Upper lobe of left lung (tissue), 6 donors: ENCODE measurements at places on chromosomes 4 and X. TPM values are rescaled to one million over a fixed set of nuclear protein-coding genes. Genes with fewer than 3 reads are reported as not detected.

DNA sequence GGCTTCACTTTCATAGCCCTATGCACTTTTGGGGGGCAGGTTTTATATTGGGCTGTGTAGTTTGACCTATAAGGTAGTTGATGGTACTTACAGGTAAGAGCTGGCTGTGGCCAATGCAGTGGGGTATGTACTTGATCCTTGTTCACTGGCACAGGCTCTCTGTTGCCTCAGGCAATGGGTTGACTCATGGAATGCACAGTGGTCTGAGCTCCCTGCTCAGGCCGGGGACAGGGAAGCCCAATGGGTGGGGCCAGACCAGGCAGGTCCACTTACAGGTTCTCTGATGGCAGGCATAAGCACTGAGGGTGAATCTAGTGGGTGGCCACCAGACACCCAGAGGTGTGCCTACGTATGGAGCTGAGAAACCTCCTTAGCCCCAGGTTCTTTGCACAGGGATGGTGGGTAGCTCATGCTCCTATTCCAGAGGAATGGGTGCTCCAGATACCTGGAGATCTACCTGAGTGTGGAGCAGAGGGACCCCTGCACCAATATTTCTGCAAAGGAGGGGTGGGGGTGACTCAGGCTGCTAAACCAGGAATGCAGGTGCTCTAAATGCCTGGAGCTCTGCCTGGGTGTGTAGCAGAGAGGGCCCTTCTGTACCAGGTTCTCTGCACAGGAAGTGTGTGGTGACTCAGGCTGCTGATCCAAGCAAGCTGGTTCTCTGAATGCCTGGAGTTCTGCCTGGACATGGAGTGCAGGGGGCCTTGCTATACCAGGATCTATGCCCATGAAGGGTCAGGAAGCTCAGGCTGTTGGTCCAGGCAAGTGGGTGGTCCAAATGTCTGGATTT, 52.3 kb downstream of the IL1RAPL2 start:
- H3K36me3 ChIP-seq = no peaks in the 10 kb centered on the region
- DNase-seq = no peak
- H3K4me1 ChIP-seq = no peaks in the 10 kb centered on the region
- H3K4me3 ChIP-seq = no peak overlapping the region
- H3K27ac ChIP-seq = no peak overlapping the region
- H3K27me3 ChIP-seq = no peaks in the 10 kb centered on the region

DNA sequence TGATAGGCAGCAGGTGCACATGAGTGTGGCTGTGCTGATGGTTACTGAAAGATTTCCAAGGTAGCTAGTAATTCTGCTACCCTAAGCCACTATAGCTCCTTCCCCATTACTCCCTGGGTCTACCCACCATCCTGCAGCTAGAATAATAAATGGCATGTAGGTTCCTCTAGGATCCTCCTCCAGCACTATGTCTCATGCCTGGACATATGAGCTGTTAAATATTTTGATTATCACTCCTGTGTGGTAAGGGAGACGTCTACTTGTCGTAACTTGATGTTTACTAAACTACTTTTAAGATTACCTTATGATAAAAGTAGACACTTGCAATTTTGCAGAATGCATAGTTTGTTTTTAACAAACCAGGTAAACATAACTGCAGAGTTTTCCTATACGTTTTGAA, 35.5 kb downstream of the TET2 start:
- H3K4me1 ChIP-seq = peaks cover 13% of the 10 kb centered on the region
- no peak overlapping the region for H3K4me3 ChIP-seq
- no peaks in the 10 kb centered on the region for H3K36me3 ChIP-seq
- H3K27ac ChIP-seq = no peak overlapping the region
- DNase-seq = no peak

GRCh38 chr4:157664726-157665125, 444.2 kb downstream of the GRIA2 start:
- DNase-seq = no peak
- no peak overlapping the region for H3K27ac ChIP-seq
- no peak overlapping the region for H3K4me3 ChIP-seq

GRCh38 chr4:3494462-3494871, 31.4 kb downstream of the DOK7 start:
- no peak overlapping the region for H3K4me3 ChIP-seq
- no peaks in the 10 kb centered on the region for H3K27me3 ChIP-seq
- no peaks in the 10 kb centered on the region for H3K36me3 ChIP-seq
- H3K4me1 ChIP-seq = no peaks in the 10 kb centered on the region
- no peak for DNase-seq
- H3K27ac ChIP-seq = no peak overlapping the region

DNA sequence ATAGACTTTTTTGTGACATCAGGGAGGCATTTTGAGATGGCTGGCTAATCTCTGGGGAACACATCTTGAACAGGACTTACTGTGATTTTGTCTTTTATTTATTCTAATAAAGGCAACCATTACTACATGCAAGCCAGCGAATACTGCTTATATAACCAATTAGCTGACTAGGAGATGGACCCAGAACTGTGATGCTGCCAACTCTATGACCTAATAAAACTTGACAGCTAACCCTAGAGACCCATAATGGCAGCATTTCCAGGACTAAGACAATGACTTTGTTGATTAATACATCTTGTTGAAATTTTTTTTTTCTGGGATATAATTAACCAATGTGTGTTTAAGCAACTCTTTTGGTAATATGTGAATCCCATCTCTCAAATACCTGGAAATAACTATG, 584.6 kb downstream of the PRR32 start:
- H3K27ac ChIP-seq = no peak overlapping the region
- no peaks in the 10 kb centered on the region for H3K36me3 ChIP-seq
- H3K4me1 ChIP-seq = no peaks in the 10 kb centered on the region
- DNase-seq = no peak
- no peak overlapping the region for H3K4me3 ChIP-seq

- H3K4me3 ChIP-seq = no peak overlapping the region
- H3K36me3 ChIP-seq = peaks cover 90% of the 10 kb centered on the region
- no peak for DNase-seq
Measured at GRCh38 chr4:143531380-143531779, 17.9 kb downstream of the SMARCA5 start.

The GPR78 gene
- total RNA-seq = 0.03 TPM

The PHKA1 gene
- 2.3 TPM for total RNA-seq

The AP1S2 gene
- 12.7 TPM for total RNA-seq

The CYTL1 gene
- 0.61 TPM for total RNA-seq

The NEXMIF gene
- total RNA-seq = 0.49 TPM

The PCDH19 gene
- total RNA-seq = 0.11 TPM

The SMR3B gene
- not detected for total RNA-seq
